ENCODE measurements at places on chromosomes 16 and 17.

GRCh38 chr17:55432358-55433028 is 10.9 kb upstream of the MMD start:
- DNase-seq = no peak

DNA sequence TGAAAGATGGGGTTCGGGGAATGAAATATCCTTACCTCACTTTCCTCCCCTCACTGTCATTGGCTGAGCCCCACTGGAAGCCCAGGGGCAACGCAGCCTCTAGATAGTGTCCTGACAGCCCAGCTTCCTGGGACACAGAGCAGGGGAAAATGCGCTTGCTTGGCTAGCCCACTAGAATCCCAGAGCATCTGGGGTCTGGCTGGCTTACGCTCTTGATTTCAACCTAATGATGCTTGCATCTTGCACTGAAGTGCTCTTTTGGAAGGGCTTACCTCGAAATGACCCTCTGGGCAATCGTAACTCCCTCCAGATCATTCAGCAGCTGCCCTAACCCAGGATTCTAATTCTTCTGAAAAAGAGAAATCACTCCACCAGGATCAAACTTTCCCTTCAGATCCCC is 147.6 kb downstream of the SOX9 start:
- DNase-seq = no peak

- DNase-seq = no peak
These were observed 5.6 kb downstream of the TOP3A start for GRCh38 chr17:18309202-18309601.

DNA sequence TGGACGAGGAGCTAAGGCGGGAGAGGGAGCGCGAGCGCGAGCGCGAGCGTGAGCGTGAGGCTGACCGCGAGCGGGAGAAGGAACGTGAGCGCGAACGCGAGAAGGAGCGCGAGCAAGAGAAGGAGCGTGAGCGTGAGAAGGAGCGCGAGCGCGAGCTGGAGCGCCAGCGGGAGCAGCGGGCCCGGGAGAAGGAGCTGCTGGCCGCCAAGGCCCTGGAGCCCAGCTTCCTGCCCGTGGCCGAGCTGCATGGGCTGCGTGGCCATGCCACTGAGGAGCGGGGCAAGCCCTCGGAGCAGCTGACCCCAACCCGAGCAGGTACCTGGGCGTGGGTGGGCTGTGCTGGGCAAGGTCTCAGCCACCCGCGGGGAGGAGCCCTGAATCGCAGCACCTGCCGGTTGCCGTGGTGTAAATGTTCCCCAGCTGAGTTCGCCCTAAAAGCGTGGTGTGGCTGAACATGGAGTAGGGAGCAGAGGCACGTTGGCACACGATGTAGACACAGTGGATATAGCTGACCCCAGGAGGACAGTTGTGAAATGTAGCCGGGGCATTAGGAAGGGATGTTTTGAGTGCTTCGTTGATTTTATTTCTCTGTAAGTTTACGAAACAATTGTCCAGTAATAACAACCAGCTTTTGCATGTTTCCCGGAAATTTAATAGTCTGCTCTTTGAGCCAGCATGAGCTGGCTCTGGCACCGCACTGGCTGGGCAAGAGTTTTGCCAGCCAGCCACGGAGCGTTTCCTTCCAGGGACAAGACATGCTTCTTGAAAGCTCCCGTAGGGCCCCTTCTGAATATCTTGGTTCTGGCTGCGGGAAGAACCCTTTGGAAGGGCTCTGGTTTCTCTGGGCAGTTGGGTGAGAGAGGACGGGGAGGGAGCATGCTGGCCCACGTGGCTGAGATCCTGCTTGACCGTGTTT is 32.1 kb downstream of the GINS2 start:
- no peak for DNase-seq

DNA sequence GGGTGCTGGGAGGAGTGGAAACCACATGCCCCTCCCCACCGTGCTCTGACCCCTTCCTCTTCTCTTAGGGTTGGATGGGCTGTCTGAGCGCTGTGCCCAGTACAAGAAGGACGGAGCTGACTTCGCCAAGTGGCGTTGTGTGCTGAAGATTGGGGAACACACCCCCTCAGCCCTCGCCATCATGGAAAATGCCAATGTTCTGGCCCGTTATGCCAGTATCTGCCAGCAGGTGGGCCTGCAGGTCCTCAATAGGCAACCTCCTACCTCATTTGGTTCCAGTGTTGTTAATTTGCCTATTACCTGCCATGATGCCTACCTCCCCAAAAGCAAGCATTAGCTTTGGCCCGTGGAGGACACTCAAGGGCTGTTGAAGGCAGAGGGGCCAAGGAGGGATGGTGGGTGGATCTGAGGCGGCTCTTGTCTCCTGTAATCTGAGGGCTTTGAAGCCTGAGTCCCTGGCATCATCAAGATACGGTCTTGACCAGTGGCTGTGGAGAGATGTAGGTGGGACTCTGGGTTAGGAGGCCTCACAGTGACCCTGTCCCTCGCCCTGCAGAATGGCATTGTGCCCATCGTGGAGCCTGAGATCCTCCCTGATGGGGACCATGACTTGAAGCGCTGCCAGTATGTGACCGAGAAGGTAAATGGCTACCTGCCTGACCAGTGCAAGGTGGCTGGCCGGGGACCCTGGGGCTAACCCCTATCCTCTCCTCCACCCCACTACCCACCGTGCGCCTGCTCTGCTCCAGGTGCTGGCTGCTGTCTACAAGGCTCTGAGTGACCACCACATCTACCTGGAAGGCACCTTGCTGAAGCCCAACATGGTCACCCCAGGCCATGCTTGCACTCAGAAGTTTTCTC is 3.4 kb downstream of the ALDOA start:
- DNase-seq = no peak

GRCh38 chr16:53061701-53062159 is 6.9 kb downstream of the CHD9 start:
- no peak for DNase-seq

GRCh38 chr16:87880117-87880696 is 10.9 kb upstream of the SLC7A5 start:
- DNase-seq = no peak

GRCh38 chr16:70416748-70417616 is 21.9 kb downstream of the ST3GAL2 start:
- no peak for DNase-seq

- no peak for DNase-seq
These were observed 84.5 kb upstream of the CORO6 start for GRCh38 chr17:29707212-29707571.

GRCh38 chr17:44147812-44148211 is 6.1 kb downstream of the HROB start:
- no peak for DNase-seq

DNA sequence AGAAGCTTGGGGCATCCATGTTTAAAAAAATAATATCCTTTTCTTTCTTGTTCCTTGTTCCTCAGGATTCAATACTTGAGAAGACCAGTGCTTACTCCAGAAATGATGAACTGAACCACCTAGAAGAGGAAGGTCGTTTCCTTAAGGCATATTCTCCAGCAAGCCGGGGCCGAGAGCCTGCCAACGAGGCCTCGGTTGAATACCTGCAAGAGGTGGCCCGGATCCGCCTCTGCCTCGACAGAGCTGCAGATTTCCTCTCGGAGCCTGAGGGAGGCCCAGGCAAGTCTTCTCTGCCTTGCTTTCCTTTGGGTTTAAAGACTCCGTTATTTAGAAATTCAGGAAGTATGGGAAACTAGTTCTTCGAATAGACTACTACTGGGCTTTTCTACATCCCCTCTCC is 42.5 kb upstream of the ENDOV start:
- no peak for DNase-seq

DNA sequence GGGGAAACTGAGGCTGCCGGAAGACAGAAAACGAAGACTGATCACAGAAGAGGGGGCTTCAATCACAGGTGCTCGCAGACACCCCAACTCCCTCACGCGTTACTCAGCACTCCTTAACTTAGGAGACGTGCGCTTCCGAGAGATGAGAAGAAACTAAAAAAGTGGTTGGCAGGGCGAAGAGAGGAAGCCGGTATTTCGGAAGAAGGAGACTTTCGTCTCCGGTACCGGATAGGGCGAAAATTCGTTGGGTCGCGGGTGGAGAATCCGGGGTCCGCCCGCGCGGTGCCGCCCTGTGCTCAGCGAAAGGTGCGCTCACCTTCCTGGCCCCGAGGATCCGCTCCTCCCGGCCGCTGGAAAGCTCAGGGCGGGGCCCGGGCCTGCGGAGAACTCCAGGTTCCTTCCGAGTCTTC is 917 bp upstream of the TBX2 start:
- DNase-seq = no peak

DNA sequence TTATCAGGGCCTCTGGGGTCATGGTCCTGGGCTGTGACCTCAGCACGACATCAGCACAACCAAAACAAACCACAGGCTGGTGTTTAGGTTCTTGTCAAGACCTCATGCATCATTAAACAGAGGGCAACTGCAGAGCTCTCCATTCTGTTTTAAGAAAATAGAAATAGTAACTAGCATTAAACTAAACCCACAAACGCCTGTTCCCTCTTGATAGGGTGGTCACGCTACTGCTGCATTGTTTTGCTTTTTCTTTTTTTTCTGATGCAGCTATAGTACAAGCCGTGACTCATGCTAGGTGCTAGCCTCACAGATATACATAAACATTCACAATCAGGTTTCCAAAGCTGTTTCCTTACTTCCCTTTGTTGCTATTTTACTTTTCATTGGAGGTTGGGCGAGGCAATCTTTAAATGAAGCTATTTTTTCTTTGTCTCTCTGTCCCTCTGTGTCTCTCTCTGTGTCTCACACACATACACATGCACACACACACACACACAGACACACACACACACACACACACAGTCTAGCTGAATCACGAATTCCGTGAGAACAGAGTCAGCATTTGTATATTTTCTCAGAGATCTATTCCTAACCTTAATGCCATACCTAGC is 310.3 kb downstream of the CDH13 start:
- no peak for DNase-seq

DNA sequence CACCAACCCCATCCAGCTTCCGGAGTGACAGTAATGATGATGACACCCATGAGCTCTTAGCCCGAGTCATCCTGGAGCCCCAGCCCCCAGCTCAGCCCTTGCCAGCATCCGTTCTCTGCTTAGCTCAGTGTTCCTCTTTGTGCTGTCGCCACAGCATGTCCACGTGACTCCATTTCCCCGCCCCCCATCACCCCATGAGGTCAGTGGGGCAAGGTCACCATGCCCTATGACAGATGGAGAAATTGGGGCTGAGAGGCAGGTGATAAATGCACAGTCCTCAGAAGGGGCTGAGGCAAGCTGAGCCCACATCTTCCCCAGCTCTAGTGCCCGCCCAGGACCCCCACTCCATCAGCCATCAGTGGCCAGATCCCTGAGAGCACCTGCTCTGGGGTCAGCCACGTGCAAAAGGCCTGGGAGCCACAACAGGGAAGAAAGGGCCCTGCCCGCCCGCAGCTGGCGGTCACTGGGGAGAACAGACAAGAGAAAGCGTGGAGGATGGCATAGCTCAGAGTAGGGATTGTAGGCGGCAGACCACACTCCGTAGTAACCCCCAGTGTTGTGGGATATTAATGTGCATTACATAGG is 17.1 kb downstream of the ITGB4 start:
- no peak for DNase-seq

DNA sequence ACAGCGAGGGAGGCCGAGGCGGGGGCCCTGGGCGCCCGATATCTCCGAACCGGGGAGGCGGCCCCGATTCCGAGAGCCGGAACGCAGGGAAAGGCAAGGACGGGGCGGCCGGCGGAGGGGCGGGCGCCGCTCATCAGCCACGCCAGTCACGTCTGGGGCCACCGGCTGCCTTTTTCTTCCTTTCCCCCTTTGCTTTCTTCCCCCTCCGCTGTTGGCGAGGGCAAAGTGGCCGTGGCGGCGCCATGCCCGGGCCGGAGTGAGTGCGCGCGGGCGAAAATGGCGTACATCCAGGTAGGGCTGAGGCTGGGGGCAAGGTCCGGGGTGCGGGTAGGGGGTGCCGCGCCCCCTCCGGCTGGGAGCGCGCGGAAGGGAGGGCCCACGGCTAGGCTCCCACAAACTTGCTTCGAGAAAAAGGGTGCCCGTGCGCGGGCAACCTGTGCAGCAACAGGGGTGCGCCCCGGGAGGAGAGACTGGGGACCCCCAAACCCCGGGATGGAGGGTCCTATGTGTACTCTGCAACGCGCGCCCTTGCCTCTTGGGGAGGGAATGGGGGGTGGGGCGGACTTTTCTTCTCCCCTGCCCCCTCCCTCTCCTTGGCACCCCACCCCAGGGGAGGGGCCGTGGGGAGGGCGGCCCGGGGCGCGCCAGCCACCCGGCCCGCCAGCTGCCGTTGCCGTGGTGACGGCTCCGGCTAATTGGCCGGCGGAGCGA is 486 bp downstream of the SYT17 start:
- DNase-seq = no peak

DNA sequence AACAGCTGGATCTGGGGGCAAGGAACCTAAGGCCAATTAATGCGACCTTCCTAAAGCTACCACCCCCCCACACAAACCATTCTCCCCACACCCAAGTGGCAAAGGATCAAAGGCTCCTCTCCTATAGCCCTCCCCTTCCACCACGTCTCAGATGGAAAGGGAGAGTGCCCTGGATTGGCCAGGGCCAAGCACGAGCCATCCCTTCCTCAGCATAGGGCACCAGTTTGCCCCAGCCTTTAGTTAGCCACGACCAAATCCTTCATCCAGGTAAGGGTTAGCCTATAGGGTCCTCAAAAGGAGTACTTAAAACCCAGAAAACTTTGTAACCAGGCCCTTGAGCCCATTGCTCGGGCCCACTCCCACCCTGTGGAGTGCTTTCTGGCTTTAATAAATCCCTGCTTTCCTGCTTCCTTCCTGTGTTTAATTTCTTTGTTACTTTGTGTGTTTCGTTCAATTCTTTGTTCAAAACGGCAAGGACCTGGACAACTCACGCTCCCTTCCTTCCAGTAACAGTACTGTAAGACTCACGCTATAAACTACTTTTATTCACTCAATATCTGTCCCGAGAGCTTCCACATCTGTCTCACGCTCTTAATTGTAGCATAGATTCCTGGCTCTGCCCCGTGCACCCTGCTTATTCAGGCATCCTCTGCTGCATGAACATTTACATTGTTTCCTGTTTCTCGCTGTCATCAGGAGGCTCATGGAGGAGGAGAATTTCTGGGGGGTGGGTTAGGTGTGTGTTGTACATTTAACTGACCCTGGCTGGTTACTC is 62.3 kb downstream of the TNFRSF13B start:
- DNase-seq = no peak

DNA sequence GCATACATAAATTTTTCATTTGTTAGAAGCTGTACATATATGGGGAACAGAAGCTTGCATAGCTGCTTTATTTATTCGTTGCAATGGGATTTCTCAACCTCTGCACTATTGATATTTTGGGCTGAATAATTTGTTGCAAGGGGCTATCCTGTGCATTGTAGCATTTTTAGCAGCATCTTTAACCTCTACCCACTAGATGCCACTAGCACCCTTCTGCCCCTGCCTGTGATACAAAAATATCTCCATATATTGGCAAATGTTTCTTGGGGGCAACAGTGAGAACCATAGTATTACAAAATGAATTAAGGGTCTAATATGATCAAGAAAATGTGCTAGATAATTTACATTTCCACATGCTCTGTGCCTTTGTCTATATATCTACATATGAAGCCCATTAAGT is 1401.0 kb downstream of the CDH11 start:
- no peak for DNase-seq

- DNase-seq = no peak
These were observed at the start of gene FMNL1 for GRCh38 chr17:45221081-45222013. TSS of gene FMNL1 (plus strand) at chr17:45221885. CDS start at chr17:45222125, 240 bp downstream.

Data from GM04503 (cell line).